ENCODE measurements at places on chromosomes 1 and 21.

- no peak for DNase-seq
These were observed 36.8 kb downstream of the CITED4 start for GRCh38 chr1:40825435-40825788.

- DNase-seq, result no peak
These were observed 365.8 kb upstream of the C1orf174 start for GRCh38 chr1:4265836-4266235.

DNA sequence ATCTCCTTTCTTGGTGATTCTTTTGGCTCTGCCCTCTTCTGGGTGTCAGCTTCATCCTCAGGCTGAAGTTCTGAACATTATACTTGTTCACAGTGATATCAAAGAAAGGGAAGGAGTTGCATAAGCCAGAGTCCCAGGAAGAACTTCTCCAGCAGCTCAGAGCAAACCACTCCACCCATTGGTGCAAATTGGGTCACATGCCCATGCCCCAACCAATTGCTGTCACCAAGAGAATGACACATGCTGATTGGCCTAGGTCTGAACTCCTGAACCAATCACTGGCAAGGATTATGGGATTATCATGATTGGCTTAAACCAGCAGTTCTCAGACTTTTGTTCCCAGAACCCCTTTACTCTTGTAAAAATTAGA, 256.5 kb upstream of the TMEM51 start:
- DNase-seq, result no peak

DNA sequence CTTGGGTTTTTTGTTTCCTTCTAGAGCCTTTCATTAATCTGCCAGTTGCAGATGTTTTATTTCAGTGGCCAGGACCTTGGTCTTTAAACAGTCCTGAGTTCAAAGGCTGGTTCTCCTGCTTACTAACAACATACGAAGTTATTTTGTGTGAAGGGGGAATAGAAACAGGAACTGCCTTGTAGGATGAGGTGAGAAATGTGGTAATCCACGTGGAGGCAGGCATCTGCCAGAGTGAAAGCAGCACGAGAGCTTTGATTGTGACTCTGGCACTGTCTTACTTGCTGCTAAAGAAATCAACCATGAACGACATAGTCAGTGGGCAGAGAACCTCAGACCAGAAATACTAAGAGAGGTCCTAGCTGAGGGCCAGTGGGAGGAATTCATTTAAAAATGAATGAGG, 30.4 kb downstream of the TMEM63A start:
- no peak for DNase-seq

DNA sequence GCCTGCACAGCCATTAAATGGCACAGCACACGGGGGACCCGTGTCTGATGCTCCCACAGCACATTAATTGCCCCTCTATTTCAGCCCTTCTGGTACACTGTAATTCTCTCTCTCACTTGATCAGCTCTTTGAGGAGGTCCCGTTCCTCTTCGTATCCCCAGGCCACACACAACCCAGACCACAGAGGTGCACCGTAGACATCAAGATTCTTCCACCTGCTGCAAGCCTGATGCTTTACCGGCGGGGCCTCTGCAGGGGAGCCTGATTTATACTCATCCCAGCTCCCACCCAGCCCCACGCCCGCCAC, 759 bp downstream of the SMYD3 start:
- no peak for DNase-seq

GRCh38 chr1:92957030-92957734, 4.1 kb downstream of the DIPK1A start:
- no peak for DNase-seq

- DNase-seq, result no peak
These were observed 75.5 kb upstream of the DYNLT5 start for GRCh38 chr1:66676613-66677298.

GRCh38 chr1:32498751-32499150, 33.9 kb downstream of the ZBTB8B start:
- no peak for DNase-seq

DNA sequence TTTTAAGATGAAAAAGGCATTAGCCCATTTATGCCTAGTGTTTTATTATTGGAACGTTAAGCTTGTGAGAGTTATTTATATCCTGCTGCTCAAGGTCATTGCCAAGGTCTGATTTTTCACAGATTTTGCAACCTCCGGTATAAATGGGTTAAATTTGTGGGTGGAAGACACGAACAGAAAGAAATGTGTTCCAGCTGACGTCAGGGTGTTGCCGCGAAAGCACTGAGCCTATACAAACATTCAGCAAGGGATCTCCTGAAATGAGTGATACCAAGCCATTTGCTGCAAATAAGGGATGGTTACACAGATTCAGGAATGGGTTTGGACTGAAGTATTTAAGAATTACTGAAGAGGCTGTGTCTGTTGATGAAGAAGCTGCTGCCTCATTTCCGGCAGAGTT, 32.2 kb downstream of the TMED5 start:
- DNase-seq, result no peak

DNA sequence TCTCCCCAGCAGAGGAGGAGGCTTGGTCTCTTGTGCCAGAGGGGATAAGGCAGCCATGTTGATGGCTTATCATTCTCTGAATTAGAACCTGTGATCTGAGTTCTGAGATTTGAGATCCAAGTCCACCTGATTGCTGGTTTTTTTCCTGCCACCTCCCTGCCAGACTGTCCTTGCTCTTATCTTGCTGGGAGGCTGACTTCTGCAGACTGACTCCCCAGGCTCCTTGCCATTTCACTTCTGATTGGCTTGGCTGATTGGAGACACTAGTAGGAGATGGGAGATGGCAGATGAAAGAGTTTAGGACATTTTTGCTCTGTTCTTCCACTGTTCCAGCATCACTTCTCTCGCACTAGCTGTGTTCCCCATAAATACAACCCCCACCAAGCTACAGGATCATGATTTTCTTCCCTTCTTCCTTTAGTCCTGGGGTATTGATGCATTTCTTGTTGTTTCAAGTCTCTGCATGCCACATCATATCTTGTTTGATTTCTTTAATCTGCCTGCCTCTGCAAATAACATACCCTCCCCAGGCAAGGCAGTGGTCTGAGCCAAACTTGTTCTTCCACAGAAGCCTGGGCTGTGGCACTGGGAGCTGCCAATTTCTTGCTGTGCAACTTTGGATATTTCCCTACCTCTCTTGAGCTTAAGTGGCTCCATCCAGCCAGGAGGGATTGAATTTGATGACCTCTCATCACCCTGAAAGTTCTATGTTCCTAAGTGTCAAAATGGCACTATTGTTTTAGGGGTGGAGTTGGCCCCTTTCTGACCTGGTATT, 963 bp upstream of the CYP4B1 start:
- no peak for DNase-seq

- DNase-seq, result no peak
These were observed 789.2 kb upstream of the RGS18 start for GRCh38 chr1:191368891-191369654.

- no peak for DNase-seq
These were observed 188.9 kb upstream of the TMEM51 start for GRCh38 chr1:14964711-14965055.

DNA sequence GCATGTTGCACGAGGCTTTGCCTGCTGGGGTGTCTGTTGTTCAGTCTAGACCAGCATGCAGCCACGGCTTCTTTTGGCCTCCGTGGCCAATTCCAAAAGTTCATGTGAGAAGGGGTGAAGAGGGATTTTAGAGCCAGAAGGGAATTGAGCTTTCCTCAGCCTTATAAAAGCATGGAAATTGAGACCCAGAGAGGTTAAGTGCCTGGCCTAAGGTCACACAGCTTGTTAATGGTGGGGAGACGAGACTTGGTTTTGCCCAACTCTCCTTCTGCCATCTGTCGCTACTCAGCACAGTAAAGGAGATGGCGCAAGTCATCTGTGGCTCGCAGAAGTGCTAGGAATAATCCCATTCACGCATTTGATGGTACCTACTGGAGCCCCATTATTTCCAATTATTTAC, 25.7 kb downstream of the ZBTB18 start:
- DNase-seq, result no peak

GRCh38 chr21:34944015-34944755, 104.9 kb downstream of the RUNX1 start:
- DNase-seq, result no peak

GRCh38 chr1:13865851-13866250, 165.9 kb downstream of the PRDM2 start:
- DNase-seq, result no peak

GRCh38 chr1:19057182-19057779, 100.8 kb upstream of the IFFO2 start:
- DNase-seq, result no peak

DNA sequence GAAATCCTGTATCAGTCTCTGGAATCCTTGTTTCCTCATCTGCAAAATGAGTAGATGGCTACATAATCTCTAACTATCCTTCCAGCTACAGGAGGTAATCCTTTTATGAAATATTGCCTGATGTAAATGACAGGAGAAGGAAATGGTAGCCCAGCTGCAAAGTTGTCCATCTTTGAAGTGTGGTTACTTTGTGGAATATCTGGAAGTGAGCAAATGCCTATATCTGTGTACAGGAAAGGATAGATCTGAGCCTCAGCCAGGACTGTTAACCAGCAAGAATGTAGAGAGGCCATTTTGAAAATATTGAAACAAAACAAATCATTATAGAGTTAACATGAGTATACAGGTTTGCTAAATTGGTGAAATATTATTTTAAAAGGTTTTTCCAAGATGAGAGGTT, 74.8 kb upstream of the BMP8A start:
- no peak for DNase-seq

- no peak for DNase-seq
These were observed 16.4 kb downstream of the ARHGEF2 start for GRCh38 chr1:155961937-155962336.

GRCh38 chr1:202689493-202690342, 20.5 kb downstream of the SYT2 start:
- DNase-seq, result no peak

DNA sequence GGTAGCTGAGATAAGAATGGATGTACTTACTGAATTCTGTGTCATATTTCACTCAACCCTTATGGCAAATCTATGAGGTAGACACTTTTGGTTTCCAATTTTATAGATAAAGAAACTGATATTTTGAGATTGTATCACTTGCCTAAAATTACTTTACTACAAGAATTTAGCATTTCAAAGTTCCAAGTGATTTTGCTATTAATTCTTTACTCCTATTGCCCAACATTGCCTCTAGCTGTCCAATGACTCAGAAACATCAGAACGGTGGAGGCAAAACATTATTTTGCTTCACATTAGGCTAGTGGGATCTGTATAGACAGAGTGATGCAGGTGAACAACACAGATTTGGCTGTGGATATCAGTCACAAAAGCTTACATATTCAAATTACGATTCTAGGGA, 747.2 kb upstream of the NEGR1 start:
- DNase-seq, result no peak

Measured in central memory CD4-positive, alpha-beta T cell (primary cell).